ENCODE measurements at places on chromosomes 11 and 22. TPM values are rescaled to one million over a fixed set of nuclear protein-coding genes. Genes with fewer than 3 reads are reported as not detected.

GRCh38 chr22:49966774-49967705 is 6.5 kb downstream of the PIM3 start:
- H3K36me3 ChIP-seq = peaks cover 32% of the 10 kb centered on the region
- H3K4me1 ChIP-seq = peaks cover 45% of the 10 kb centered on the region
- H3K27me3 ChIP-seq = no peaks in the 10 kb centered on the region

DNA sequence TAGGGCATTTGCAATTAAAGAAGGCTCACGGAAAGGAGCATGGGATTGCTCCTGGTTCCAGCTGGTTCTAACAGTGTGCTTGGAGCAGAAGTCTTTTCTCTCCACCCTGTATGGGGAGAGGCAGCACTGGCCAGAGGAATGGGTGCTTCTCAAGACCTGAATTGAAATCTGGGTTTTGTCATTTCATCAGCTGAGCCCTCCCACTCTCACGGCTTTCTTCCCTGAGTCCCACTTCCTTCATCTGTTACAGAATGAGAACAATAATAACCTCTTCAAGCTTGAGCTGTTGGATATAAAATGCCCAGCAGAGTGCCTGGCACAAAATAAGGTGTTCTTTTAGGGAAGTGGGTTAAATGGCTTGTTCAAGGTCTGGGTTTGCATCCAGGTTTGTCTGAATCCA is 17.2 kb downstream of the CNTF start:
- H3K36me3 ChIP-seq = no peaks in the 10 kb centered on the region
- H3K4me1 ChIP-seq = peaks cover 20% of the 10 kb centered on the region
- no peaks in the 10 kb centered on the region for H3K27me3 ChIP-seq

GRCh38 chr11:78762105-78762504 is 187.4 kb upstream of the NARS2 start:
- no peaks in the 10 kb centered on the region for H3K4me1 ChIP-seq
- no peak for DNase-seq
- H3K36me3 ChIP-seq = no peaks in the 10 kb centered on the region
- peaks cover 2% of the 10 kb centered on the region for H3K27me3 ChIP-seq
- H3K27ac ChIP-seq = no peak overlapping the region

Gene OR6A2
- total RNA-seq = not detected

Gene ANGPTL5
- not detected for total RNA-seq
